ENCODE measurements at places on chromosomes 11 and 22.

DNA sequence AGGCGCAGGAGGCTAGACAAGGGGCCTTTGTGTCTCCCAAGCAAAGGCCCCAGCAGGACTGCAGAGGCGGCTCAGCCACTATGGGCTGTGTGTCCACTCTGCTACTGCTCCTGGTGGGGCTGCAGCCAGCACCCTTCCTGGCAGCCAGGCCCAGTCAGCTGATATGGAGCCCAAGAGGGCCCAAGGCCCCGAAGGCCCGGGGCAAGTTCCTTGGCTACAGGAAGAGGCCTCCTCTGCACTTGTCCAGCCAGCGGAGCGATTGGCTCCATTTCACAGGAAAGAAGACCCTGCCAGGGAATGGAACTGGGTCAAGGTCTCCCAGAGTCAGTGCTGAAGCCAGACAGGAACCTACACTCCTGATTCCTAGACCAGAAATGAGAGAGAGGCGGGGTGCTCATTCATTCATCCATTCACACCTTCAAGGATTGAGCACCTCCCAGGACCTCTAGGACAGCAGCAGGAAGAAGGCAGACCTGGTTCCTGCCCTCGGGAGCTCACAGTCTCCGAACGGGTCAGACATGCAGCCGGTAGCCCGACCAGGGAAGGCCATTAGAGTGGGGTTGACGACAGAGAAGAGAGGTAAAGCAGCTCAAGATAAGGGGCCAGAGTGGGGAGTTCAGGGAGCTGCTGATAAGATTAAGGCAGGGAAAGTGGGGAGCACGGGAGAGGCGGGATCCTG, 811 bp upstream of the P2RY2 start:
- DNase-seq: no peak

DNA sequence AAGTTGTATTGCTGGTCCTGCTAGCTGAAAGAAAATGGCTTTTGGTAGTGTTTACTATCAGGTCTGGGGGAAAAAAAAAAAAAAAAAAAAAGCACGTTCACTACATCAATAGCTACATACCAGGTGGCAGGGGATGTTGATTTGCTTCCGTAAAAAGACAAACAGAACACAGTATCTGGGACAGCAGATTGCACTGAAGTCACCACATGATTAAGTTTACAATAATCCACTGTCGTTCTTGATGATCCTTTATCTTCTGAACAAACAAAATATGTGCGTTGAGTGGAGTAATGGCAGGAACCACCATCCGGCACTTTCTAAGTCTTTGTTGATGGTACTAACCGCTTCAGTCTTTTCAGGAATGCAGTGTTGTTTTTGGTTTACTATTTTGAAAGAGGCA, 48.7 kb downstream of the DDX6 start:
- no peak for DNase-seq

GRCh38 chr22:36027935-36028645, 534 bp downstream of the RBFOX2 start:
- DNase-seq: no peak

- no peak for DNase-seq
Measured at GRCh38 chr11:32188785-32189184, 97.9 kb downstream of the RCN1 start.

DNA sequence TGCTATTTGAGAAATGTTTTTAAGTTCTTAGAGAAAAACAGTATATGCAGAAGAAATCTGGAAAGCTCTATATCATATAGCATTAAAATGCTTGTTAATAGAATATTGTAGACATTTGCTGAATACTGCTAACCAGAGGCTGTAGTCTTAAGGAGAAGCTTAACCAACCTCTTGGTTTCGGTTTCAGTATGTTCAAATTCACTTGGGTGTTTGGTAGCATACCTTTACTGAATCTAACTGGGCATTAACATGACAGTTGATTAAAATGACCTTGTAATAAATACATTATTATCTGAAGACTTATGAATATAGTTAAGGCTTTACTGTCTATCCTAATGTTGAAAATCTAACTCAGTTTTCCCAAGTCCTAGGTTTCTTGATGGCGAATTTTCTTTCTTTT, 5.4 kb downstream of the PCF11 start:
- no peak for DNase-seq

DNA sequence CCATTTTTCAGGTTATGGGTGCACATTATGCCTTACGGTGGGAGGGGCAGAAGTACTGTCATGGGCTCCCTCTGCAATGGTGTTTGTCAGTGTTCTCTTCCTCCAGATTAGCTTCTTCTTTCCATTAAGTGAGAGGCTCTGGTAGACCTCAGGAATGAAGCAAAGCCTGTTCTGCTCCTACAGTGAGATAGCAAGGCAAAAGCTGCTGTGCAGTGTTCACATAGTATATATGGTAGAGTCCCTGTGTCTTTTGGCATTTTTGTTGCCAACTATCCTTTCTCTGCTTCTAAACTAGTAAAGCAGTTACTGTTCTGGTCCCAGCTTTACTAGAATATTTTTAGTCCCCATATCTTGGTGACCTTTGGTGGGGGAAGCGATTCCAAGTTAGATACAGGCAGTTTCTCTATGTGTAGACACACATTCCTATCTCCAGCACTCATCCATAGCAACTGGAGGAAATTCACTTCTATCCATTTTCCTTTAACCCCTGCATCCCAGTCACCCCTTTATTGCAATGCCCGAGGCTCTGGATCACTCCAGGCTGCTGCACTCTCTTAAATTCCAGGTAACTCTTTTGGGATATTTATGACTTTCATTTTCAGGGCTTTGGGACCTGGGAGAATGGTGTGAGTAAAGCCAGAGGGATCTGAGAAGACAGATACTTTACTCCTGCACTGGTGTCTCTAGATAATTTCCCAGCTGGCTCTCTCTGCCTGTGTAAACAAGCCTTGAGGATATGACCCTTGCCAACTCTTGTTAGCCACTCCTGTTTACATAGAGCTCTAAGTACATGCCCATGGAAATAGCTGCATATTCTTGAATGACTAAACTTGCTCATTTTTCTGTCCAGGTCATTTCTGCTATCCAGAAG, 3.9 kb upstream of the TRIM34 start:
- DNase-seq: no peak

- DNase-seq: no peak
Measured at GRCh38 chr11:113926273-113927197, 21.9 kb downstream of the HTR3B start.

- no peak for DNase-seq
Measured at GRCh38 chr11:61555051-61555969, 25.6 kb downstream of the SYT7 start.

DNA sequence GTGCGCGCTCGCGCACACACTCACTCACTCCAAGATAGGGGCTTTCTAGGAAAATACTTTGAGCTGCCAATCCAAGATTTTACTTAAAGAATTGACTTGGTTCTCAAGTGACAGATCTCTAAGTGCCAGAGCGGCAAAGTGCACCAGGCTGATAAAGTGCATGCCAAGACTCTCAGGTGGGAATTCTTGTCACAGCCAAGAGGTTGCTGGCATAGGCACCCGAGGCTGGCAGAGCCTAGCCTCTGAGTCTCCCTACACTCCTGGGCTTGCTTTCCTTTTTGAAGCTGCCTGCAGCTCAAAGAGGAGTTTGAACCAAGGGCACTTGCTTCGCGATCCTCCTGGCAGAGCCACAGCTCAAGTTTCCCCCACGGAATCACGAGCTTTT, 2.5 kb upstream of the ADM start:
- DNase-seq: peak; percentile 64

- no peak for DNase-seq
Measured at GRCh38 chr11:69876013-69876412, 56.8 kb upstream of the FGF3 start.

DNA sequence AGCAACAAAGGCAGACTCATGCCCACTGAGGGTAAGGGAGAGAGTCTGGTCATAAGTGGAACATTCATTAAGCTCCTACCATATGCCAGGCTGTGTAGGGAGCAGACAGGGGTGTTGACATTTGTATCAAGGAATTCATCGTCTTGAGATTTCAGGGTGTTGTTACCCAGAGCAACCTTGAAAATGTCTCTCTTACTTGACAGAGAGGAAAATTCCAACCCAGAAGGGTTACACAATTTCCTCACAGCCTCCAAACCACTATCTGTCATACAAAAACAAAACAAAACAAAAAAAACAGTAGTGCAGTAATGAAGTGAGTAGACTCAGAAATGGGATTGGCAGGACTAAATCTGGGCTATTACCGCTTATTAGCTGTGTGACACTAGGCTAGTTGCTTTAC, 113.2 kb downstream of the MIAT start:
- no peak for DNase-seq

- DNase-seq: no peak
Measured at GRCh38 chr22:43308060-43308830, 34.9 kb downstream of the SCUBE1 start.

DNA sequence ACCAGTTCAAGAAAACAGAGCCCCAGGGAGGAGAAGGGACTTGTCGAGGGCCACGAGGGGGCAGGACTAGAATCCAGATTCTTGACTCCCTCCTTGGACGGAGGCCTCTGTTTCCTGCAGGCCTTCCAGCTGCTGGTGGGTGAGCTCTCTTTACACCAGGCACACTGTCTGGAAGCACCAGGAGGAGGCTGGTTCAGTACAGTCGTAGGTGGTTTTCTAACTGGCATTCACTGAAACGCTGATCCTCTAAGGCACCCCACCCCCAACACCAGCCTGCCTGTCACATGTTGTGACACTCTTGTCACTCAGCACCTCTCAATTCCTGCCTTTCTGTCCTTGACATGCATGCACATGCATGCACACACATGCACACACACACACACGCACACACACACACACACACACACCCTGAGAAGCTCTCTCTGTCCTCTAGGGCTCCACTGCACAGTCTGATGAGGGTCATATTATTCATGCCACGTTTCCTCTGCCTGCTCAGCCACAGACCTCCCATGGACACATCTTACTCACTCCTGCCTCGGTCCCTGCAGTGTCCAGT, 751 bp downstream of the MS4A10 start:
- no peak for DNase-seq

GRCh38 chr11:70326365-70326811, 55.9 kb downstream of the PPFIA1 start:
- no peak for DNase-seq

- no peak for DNase-seq
Measured at GRCh38 chr11:122592641-122593040, 62.9 kb upstream of the UBASH3B start.

DNA sequence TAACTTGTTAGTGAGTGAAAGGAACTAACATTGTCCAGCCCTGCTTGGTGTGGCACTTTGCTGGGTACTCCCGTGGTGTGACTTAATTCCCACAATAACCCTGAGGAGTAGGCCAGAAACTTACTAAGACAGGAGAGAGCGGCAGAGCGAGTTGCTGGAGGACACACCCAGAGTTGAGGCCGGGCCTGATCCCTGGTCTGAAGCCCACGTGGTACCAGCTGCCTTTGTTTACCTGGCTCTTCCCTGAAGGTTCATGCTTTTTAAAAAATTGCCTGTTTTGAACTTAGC, 594 bp downstream of the MPST start:
- peak; percentile 27 for DNase-seq

GRCh38 chr11:68411501-68411991, 49.0 kb upstream of the PPP6R3 start:
- DNase-seq: no peak

DNA sequence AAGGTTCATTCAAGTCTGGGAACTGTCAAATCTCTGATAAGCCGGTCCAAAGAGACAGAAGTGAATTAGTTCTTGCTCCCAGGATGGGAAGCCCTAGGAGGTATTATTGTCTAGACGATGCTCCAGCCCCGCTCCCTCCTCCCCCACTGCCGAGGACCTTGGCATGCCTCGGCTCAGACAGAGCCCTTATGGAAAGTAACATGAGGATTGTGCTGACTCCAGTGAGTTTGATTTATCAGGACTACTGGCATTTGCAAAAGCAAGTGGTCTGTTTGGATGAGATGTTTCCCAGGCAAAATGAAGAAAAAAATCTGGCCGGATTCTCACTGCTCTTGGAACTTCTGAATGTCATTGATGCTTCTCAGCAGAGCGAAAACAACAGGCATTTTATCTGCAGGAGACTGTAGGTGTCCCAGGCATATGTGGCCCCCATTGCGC, 341.0 kb downstream of the ETS1 start:
- no peak for DNase-seq

DNA sequence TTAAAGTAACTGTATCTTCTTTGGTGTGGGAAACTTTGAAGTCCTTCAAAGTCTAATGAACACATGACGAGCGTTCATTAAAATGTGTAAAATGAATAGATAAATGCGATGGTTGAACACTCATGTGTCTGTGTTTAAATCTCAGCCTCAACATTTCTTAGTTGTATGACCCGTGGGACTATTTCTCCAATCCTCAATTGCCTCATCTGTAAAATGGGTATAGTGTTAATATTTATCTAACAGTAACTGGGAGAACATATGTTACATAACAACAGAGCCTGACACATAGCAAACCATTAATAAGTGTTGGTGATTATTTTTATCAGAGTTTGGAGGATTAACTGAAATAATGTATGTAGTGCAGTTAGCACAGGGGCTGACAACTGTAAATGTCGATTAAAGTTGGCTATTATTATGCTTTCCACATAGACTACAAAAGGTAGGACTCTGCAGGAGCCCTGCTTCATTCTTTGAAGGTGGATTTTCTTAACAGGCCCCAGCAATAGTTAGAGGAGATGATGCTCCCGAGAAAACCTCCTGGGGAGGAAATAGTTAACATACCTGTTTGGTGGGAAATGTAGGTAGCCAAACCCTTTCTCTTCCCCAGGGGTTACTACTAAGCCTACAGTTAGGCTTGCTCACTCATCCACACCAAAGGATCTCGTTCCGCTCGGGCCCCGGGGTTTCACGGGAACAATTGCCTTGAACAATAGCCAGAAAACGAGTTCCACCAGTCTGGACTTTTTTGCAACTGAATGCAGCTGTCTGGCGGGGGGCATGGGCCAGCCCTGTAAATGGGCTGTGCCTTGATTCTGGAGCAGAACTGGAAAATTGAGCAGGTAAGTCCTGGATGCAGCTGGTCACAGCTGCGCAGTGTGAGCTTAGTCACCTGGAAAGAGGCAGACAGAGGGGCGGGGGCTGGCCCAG, 133.4 kb downstream of the DBX1 start:
- DNase-seq: no peak

DNA sequence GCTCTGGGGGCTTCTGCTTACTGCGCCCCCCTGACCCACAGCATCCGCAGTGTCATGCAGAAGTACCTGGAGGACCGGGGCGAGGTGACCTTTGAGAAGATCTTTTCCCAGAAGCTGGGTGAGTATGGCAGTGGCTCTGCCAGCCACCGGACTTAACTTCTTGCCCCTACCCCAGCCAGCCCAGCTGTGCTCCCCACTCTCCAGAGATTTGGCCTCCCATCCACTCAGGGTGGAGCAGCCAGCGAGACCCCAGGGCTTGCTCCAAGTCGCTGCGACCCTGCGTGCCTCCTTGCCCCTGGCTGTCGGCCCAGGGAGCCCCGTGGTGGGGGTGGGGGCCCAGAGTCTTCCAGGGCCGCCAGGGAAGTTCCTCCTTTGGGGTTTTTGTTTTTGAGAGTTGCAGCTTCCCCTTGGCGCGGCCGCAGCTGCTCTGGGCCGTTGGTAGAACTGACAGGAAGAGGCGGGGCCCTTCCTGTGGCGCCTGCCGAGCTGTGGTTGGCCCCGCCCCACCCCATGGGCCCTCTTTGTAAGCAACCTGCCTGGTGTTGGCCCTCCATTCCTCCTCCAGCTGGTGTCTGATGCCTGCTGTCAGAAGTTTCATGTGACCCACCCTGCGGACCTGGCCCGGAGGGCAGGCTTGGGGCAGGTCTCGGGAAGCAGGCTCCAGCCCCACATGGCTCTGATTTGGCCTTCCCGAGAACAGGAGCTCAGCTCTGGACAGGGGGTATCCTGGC, 11.1 kb downstream of the GRK2 start:
- DNase-seq: peak; percentile 53

GRCh38 chr22:39291523-39291922, 27.9 kb downstream of the RPL3 start:
- DNase-seq: no peak
